ENCODE measurements at places on chromosomes 16 and 17. TPM values are rescaled to one million over a fixed set of nuclear protein-coding genes. Genes with fewer than 3 reads are reported as not detected.

DNA sequence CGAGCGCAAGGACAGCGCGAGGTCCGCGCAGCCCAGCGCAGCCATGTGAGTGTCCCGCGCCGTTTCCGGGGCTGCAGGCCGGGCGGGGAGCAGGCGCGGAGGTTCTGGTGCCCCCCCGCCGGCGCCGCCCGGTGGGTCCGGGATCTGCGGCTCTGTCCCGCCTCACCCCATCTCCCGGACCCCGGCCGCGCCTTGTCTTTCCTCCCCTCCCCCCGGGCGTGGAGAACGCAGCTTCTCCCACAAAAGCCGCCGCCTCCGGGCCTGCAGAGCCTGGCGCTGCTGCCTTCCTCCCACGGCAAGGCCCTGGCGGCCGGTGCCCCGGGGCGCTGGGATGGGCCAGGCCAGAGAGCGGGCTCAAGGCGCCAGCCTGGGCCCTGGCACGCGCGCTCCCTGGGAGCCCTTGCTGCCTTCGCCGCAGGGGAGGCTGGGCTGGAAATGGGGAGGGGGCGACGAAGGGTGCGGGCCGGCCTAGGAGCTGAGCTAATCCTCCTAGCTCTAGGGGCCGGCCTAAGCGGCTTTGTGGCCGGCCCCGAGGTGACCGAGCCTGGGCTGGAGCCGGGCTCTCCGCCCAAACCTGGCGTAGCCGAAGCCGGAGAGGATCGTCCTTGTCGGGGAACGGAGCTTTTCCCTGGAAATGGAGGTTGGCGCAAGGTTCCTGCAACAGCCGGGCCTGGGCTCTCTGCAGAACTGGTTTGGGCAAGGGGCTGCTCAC, 397 bp downstream of the RIPOR1 start:
- no peak for DNase-seq

DNA sequence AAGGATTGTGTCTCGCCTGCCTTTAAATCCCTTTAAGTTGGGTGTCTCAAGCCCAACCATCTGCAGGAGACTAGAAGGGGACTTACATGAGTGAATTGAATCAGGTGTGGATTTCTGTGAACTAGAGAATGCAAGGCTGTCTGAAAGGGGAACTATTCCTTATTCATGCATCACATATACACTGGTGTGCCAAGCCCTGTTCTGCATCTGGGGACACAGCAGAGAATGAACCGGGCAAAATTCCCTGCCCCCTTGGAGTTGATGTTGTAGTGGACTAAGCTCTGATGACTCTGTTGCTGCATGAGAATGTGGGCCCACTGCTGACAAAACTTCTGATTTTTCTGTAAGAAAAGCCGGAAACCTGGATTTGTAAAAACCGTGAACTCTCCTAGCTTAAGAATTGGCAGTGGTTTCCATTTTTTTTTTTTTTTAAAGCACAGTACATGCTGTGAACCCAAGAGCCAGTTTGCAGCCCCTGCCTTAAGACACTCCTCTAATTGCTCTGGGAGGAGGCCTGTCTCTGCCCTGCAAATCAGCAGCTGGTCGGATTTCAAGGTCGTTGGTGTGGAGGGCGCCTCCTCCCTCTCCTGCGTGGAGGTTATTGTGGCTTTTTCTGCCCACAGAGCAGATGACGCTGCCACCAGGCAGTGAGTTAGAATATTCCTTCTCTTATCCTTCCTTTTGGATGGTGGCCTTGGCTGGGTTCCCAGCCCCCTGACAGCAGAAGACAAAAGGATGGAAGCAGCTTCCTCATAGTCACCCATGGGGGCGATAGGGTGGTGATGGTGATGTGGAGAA, 131.0 kb downstream of the PRKCB start:
- DNase-seq = no peak

DNA sequence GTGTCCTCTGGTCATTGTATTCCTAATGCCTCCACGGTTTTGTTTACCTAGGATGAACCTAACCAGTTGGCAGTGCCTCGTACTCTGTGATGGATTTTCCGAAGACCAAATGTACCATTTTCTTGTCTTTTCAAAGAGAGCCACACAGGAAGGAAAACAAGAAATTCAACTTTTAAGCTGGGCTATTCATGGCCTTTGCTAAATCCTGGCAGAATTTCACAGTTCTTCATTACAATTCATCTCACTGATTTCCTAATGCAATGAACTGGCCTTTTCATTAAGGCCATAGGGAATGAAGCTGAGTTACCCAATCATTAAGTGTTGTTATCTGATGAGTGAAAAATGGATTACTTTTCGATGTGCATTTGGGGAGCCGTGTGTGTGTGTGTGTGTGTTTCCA, 7.9 kb upstream of the KCNJ16 start:
- no peak for DNase-seq

NPIPA5 gene
- not detected for total RNA-seq

DNA sequence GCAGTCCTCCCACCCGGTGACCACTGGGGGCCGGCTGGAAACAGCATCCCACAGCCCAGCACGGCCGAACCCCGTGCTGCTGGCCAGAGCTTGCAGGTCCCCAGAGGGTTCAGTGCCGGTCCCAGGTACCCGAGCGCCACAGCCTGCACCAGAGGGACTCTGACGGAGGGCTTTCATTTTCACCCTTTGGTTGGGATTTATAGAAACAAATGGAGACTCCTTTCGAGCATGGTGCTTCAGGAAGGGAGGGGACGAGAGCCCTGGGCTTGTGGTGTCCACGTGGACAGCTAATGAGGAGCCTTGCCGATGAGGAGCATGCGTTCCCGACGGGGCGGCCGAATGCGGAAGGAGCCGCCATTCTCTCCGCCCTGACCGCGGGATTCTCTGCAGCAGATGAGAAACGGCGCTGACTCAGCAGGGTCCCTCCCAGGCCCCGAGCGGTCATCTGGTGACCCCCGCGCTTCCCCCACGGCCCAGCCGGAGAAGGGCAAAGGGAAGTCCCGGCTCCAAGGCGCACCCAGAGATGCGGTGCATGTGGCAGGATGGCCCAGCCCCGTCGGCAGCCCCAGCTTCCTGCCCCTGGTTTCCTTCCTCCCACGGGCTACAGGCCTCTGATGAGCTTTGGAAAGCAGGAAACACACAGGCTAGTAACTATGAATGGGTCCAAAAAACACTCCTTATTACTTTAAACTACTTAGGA, 9.8 kb downstream of the SLC38A10 start:
- no peak for DNase-seq

- DNase-seq = peak; percentile 86
Observed at GRCh38 chr16:89325861-89326471, 108.5 kb downstream of the ZNF778 start.

DNA sequence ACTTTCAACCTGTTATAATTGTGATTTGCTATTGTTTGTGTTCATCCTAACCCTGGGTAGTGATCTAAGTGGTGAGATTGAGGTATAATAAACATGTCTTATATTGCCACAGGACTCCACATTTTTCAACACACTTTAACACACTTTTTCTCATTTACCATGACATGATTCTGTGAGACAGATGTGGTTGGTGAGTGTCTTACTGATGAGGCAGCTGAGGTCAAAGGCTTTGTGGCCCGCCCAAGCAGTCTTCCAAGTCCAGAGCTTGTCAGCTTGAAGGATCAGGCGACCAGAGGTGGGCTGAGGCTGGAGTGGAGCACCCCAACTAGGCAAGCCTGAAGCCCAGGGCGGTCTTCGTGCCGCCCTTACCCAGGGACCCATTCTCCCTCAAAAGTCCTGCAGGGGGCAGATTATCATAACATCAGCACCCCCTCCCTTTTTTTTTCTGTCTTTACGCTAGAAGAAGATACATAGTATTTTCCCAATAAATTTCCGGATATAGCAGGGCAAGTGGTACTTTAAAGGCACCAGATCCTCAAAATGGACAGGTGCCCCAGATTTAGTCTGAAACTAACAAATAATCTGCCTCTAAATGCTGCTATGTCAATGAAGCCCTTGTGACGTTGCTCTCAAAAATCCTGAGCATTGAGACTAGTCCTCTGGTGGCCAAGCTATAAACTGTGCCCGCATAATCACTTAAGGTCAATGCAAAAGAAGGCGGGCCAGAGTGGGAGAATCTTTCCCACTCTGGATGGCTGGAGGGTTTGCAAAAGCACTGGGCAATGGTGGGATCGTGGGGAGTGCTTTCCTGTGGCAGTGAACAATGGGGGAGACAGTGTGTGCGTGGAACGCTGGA, 21.1 kb downstream of the KCTD19 start:
- DNase-seq = no peak

DNA sequence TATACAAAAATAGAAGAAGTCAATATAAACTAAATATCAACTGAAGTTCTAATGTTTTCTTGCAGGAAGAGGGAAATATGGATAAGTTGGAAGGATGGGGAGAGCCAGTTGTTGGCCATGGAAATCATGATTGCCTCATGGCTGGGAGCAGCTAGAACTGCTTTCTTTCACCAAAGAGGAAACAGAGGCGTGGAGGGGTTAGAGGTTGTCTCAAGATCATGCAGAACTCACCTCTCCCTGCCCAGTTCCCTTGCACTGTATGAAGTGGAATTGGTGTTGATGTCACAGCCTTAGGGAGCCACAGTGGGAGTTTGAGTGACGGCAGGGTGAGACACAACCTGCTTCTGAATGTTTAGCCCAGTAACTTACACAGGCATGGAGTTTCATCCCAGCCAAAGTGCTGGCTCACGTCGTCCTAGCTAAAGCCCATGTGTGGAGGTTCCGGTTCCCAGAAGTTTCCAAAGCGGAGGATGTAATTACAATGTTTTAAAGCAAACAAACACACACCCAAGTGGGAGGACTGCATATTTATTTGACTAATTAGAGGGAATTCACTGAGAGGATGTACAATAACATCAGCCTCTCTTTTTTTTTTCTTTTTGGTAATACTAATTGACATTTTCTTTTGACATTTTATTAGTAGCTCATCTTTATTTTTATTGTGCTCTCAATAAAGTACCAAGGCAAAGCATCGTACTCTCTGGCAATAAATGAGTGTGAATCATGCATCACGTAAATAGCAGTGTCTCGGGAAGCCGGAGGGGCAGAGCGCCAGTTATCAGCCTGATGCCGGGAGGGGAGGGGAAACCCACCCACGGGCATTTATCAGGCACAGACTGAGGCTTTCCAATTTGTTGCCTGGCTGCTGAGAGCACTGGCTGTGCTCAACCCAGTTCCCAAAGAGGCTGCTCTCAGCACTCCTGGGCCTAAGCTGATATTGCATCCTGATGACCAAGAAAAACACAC, 118.7 kb upstream of the CDH5 start:
- DNase-seq = peak; percentile 25

TNP2 gene
- total RNA-seq = not detected

- no peak for DNase-seq
Observed at GRCh38 chr17:76682296-76682695, 28.5 kb downstream of the MXRA7 start.

GRCh38 chr17:6556121-6557039, at the start of gene PITPNM3:
PITPNM3 (minus strand) TSS chr17:6556555; CDS start chr17:6556406, 149 bp downstream.
- DNase-seq = no peak

KIF2B gene
- not detected for total RNA-seq

GRCh38 chr17:7650509-7651096, at the start of gene ATP1B2:
ATP1B2 (plus strand) TSS chr17:7650926; CDS start chr17:7651519, 593 bp downstream.
- no peak for DNase-seq

- DNase-seq = no peak
Observed at GRCh38 chr17:47295037-47295873, 28.5 kb upstream of the EFCAB13 start.

DNA sequence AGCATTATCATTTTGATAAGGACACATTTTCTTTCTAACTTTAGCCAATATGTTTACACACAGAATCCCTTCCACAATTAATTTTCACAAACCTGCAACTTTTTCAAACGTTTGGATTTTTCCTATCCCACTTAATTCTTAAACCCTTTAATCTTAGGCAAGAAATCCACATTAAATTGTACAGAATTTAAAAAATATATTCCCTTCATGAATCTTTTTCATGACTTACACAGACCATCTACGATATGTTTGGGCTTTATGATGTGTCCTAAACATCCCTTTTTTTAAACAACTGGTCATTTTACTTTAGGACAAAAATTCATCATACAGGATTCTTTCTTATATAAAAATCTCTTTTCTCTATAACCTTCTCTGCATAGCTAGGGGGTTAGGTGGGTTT, 241.5 kb upstream of the CNTNAP4 start:
- no peak for DNase-seq

MYH8 gene
- not detected for total RNA-seq

DNA sequence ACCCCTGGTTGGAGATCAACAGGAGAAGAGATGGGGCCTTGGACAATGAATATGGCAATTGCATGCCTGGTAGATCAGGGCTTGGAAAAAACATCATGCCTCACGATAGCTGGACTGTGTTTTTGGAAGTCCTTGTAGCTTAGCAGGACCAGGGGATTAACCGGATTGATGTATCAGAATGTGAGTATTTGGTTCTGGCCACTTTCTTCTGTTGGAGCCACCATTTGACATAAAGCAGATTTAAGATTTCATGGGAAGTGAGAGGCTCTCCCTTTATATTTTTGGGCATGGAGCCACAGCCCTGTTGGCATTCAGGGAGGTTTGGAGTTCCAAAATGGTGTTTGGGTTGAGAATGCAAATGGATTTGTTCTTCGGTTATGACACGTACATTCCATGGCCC, 424.7 kb upstream of the MAF start:
- DNase-seq = no peak

CKLF gene
- 58.6 TPM for total RNA-seq

DNA sequence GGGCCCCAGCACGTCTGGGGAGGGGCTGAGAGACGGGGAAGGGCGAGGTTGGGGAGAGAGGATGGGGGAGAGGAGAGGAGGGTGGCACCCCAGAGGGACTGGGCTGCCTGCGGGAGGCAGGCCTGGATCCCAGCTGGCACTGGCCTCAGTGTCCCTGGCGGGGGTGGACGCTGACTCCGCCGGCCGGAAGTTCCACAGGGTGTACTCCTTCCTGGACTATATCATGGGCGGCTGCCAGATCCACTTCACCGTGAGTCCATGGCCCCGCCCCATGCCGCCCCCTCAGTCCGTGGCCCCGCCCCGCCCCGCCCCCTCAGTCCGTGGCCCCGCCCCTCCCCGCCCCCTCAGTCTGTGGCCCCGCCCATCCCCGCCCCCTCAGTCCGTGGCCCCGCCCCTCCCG, 11.3 kb downstream of the CPNE7 start:
- DNase-seq = no peak

TBKBP1 gene
- total RNA-seq = 8.9 TPM

- no peak for DNase-seq
Observed at GRCh38 chr16:89912143-89912542, 6.5 kb upstream of the MC1R start.

DNA sequence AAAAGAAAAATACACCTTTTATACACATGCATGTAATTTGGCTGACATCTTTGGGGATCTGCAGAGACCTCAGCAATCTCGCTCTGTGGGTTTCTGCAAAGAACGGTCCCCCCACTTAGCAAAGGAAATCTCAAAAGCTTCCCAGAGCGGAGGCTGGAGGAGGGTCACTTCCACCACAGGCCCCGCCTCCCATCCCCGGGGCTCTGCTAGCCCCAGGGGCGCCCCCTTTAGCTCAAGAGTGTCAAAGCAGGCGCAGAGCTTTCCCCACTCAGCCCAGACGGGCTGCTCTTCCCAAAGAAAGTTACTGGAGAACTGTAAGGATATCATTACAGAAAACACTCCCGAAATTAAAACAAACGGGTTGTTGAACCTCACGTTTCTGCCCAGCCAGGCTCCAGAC, 11.4 kb downstream of the SLC13A5 start:
- no peak for DNase-seq

GFAP gene
- total RNA-seq = not detected

- DNase-seq = no peak
Observed at GRCh38 chr17:50830352-50830751, 5.0 kb upstream of the WFIKKN2 start.

GRCh38 chr17:40313668-40314583, 4.9 kb downstream of the RARA start:
- DNase-seq = no peak

- peak; percentile 71 for DNase-seq
Observed at GRCh38 chr17:21089145-21089544, 37.6 kb upstream of the DHRS7B start.

Data from HFFc6 (cell line).